ENCODE measurements at places on chromosomes 12 and 14.

GRCh38 chr14:56274556-56274955 lies 156.3 kb downstream of the PELI2 start:
- no peak for DNase-seq

DNA sequence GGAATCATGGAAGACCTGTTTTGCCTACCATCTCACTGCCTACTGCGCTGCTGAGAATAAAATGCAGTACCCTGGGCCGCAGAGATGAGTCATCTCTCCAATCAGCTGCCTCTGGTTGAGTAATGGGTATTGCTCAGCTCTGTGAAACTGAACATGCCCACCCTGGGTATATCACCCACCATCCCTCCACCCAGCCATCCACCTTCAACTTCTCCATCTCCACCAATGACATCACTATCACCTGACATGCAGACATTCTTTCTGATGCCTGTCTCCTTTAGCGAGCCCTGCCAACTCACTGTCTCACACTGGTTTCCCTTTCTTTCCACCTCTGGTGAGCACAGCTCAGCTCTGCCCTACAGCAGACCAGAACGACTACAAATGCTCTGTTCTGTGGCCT lies 33.6 kb downstream of the E2F7 start:
- no peak for DNase-seq

- peak; percentile 58 for DNase-seq
Measured at GRCh38 chr12:124694250-124694649, 126.8 kb upstream of the NCOR2 start.

DNA sequence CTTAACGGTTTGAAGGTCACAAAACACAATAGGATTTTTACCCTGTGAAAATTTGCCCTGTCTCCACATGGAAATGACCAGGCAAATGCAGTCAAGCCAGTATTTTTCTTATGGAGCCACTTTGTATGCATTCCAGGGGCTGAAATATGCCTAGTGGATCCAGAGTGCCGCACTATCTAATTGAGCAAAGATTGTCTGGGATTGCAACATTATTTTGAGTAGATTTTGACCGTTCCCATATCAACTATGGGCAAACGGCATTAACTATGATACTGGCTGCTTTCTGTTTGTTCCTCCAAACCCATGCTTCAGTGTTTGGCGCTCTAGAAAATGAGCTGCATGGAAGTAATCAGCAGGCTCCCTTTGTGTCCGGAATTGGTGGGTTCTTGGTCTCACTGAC lies 223.0 kb downstream of the BTG1 start:
- DNase-seq, result no peak

- peak; percentile 43 for DNase-seq
Measured at GRCh38 chr12:4643747-4644146, 5.1 kb downstream of the AKAP3 start.

GRCh38 chr14:33580231-33580749 lies 370.6 kb downstream of the EGLN3 start:
- DNase-seq, result no peak

DNA sequence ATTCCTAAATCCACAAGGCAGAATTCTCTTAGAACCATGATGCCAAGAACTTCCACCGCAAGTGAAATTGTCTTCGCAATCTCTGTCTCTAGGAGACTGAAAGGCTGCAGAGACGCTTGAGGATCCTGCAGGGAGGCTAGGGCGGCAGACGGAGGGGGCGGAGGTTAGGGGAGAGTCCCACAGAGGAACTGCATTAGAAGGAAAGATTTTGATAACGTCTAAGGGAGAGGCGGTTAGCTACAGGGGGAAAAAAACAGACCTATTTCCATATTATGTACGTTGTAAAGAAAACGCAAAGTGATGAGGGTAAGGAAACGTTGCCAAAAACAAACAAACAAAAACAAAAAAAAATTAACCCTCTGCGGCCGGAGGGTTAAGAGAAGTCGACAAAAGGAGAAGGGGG lies 595 bp downstream of the KLHL28 start:
- peak; percentile 48 for DNase-seq

GRCh38 chr14:103508521-103509329 lies 13.9 kb downstream of the CKB start:
- DNase-seq, result no peak

- DNase-seq, result no peak
Measured at GRCh38 chr14:27392153-27392552, 794.3 kb upstream of the NOVA1 start.

DNA sequence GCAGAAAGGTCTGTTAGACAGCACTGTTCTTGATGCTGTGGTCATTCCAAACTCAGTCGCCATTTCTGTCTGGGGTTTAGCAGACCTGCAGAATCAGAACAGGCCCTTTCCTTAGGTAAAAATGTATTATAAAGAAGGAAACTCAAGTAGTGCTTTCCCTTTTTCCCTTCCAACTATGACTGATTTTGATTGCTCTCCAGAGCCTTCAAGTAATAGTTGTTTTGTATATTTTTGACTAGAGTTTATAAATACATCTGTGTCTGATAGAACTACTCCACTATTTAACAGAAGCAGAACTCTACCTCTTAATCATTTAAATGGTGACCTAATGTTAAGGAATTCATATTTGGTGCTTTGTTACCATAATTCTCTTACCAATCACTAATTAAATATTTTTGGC lies 74.0 kb downstream of the WNK1 start:
- no peak for DNase-seq

GRCh38 chr14:37480446-37481290 lies 114.4 kb downstream of the FOXA1 start:
- no peak for DNase-seq

DNA sequence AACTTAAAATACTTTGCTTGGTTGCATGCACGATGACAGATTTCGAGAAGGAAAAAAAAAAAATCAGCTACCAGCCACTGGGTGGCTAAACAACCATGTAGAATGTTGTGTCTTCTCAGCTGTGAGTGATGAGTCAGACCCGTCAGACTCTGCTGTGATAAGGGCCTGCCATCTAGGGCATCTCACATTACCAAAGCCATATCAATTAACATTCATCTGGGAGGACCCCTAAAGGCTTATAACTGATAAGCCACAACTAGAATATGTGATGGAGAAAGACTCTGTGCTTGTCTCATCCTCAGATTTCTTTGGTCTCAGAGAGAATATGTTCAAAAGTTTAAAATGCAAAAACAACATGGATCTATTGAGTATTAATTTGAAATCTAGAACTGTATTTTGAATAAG lies 111.5 kb downstream of the PAX9 start:
- DNase-seq, result no peak

GRCh38 chr12:18160901-18161300 lies 70.9 kb upstream of the RERGL start:
- DNase-seq, result no peak

GRCh38 chr12:111112311-111113098 lies 192.1 kb upstream of the MYL2 start:
- DNase-seq, result no peak

DNA sequence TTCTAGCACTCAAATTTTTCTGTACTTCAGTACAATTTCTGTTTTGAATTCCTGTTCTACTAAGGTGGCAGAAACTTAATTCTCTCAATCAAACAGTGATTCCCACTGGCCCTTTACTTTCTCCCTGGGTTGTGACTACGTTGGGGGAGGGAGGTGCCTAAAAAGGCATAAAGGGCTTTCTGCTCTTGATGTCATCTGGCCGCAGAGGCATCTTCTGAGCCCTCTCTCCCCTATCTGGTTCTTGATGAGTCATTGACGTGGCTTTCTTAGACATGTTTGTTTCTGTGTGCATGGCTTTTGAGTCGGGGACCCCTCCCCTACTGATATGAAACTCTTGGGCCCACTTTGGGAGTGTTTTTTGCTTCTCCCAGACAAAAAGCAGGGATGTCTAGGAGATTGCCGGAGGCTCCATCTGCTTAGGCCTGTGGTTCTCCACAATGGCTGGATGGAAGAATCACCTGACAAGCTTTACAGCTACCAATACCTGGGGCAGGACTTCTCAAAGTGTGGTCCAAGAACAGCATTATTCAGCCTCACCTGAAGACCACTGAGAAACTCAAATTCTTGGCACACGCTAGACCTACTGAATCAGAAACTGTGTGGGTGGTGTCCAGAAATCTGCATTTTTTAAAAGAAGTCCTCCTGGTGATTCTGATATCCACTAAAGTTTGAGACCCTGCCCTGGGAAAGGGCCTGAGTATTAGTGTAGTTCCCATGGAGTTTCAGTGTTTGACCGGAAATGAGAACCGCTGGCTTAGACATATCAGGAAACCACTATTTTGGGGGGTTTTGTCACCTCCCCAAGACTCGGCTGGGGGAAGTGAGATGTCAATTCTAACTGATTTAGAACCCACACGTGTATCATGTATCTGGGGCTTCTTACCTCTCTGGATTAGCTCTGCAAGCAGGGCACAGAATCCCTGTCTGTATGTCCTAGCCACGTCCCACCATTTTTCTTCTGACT lies 395.7 kb upstream of the PDE3A start:
- DNase-seq, result no peak

DNA sequence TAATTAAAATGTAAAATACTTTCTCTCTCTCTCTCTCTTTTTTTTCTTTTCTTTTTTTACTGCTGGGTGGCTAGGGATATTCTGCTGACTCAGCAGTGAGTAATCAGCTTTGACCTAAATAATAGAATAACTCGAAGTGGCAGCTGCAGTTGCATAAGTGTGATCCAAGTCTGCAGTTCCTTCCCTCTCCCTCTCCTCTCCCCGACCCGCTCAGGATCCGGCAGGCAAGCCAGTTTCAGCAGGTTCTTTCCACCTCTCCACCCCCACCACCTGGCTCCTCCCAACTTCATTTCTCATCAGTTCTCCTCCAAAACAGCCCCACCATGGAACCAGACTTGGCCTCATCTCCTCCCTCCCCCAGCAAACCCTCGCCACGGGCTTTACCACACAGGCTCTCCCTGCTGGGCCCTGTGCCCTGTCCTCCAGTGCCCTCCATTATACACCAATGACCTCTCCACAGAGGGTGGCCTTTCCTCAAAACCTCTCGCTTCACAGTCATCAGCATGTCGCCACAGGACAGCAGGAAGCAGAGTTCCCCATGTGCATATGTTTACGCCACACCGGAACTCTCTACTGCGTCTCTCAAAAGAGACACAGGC lies 22.4 kb downstream of the SLC7A8 start:
- no peak for DNase-seq

- DNase-seq, result no peak
Measured at GRCh38 chr14:76941544-76941943, 87.0 kb downstream of the IRF2BPL start.

- DNase-seq, result no peak
Measured at GRCh38 chr14:28584951-28585350, 181.6 kb upstream of the FOXG1 start.

GRCh38 chr12:99984271-99985128 lies at the start of gene ANKS1B:
Gene ANKS1B, minus strand, starts transcription at chr12:99984936. Its CDS starts 699 bp downstream, at chr12:99984237.
- peak; percentile 75 for DNase-seq

DNA sequence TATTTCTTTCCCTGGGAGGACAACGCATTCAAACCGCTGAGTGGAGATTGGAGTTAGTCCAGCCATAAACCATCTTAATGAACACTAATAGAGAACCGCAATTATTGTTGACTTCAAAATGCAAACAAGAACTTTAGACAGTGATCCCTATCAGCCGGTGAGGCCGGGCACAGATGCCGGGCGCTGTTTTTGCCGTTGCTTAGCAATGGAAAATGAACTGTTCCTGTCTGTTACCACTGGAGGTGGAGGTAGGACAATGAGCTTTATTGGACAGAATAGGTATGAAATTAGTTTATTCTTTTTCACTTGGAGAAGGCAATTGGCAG lies 216.8 kb downstream of the TTC8 start:
- no peak for DNase-seq

GRCh38 chr12:72493407-72493806 lies 221.2 kb downstream of the TRHDE start:
- DNase-seq, result no peak

GRCh38 chr14:51546099-51546498 lies 105.6 kb upstream of the FRMD6 start:
- DNase-seq, result no peak

DNA sequence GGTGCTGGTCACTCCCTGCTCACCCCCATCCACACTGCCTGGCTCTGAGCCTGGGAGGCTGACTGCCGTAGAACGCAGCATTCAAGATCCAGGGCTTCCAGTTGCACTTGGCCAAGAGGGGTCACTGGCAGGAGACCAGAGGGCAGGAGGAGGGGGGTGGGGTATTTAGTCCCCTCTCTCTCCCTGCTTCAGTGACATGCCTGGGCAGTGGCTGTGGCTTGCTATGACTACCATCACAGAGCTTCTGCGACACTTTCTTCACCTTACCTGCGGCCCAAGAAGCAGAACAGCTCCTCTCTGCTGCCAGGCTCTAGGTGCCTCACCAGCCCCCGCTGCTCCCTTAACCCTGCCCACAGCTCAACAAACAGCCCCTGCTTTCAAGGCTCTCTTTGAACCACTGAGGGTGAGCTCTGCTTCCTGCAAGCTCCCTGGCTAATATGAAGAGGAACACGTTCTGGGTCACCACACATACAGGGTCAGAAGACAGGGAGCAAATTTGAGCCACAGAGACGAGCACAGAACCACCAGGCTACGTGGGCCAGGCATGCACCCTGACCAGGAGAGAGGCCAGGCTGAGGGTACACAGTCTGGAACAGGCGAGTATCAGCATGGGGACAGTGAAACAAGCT lies 55.7 kb downstream of the ITPK1 start:
- DNase-seq, result no peak

DNA sequence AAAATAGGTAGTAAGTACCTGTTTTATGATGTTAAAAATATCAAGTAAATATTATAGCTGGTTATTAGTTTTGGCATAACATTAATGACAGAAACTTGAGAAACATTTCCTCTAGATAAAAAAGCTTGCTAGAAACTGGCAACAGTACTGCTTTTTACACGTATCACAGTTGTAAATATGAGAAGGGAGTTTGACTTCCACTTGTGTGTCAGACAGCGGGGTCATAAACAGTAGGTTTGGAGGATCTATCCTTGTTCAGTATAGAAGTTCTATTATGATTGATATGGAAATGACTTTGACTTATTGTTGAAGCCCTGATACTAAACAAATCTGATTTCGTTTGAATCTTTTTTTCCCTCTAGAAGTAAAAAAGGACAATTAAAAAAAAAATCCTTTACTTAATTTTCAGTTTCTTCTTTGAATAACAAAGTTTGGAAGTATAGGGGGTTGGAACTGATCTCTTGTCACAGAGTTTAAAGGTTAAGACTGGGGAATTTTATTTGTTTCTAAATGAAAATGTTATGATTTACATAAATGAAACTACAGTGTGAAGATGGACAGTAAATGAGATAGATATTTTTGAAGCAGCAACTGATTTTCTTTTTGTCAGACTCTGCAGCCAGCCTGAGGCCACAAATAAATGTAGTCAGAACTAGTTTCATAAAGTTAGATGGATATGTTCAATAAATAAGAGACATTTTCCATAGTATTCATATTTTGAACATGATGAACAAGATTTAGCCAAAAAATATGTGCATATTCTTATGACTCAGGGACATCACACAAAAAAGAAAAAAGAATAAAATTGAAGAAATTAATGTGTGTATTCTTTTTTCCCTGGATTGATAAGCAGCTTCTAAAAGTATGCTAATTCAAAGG lies 50.1 kb downstream of the WNK1 start:
- DNase-seq, result no peak

- DNase-seq, result no peak
Measured at GRCh38 chr14:82138431-82138830, 604.8 kb upstream of the SEL1L start.

DNA sequence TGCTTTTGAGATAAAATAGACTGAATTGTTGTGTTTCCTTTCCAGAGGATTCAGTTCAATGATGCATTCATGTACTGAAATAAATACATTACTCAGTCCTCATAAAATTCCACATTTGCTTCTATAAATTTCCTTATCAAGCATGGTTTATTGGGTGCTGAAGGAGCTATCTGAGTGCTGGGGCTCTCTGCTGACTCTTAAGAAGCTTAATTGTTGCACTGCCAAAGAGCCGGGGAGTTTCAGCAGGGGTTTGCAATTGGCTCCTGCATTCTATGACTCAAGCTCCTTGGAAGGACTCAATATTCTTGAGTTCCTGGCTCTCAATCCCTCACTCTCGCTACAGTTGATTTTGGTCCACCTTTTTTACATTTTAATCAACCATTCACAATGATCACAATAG lies 69.8 kb upstream of the PYGL start:
- no peak for DNase-seq
